ENCODE measurements at places on chromosomes 7 and 10. TPM values are rescaled to one million over a fixed set of nuclear protein-coding genes. Genes with fewer than 3 reads are reported as not detected.

Gene BTBD16
- 0.13 TPM for polyA plus RNA-seq

- DNase-seq = no peak
Measured at GRCh38 chr10:124918906-124919305, 23.0 kb upstream of the ZRANB1 start.

Gene SCIN
- 0.34 TPM for polyA plus RNA-seq

DNA sequence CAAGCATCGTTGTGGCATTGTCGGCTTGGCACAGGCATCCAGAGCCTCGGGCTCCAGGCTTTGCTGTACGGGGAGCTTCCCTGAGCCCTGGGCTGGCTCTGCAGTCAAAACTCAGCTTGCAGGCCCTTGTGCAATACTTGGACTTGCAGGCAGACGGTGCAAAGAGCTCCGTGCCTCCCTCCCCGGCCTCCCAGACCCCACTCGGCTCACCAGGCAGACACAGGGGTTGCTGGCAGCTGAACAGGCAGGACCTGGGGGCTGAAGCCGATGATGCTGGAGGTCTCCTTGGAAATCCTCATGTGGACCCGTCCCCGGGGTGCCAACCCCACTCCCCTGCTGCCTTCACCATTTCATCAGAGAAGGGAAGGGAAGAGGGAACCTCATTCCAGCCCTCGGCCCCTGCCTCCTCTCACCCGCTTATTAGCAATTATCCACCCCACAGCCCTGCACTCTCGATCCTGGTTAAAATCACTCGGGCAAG lies 59.6 kb upstream of the GNA12 start:
- DNase-seq = no peak

DNA sequence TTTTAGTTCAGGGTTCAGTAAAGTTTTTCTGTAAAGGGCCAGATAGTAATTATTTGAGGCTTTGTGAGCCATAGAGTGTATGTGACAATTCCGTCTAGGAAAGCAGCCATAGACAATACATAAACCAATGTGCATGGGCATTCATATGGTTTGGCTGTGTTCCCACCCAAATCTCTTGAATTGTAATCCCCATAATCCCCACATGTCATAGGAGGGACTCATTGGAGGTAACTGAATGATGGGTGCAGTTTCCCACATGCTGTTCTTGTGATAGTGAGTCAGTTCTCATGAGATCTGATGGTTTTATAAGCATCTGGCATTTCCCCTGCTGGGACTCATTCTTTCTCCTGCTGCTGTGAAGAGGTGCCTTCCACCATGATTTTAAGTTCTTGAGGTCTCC lies 29.9 kb downstream of the SEC61G start:
- DNase-seq = no peak

Gene ZNF25
- 14.0 TPM for polyA plus RNA-seq

DNA sequence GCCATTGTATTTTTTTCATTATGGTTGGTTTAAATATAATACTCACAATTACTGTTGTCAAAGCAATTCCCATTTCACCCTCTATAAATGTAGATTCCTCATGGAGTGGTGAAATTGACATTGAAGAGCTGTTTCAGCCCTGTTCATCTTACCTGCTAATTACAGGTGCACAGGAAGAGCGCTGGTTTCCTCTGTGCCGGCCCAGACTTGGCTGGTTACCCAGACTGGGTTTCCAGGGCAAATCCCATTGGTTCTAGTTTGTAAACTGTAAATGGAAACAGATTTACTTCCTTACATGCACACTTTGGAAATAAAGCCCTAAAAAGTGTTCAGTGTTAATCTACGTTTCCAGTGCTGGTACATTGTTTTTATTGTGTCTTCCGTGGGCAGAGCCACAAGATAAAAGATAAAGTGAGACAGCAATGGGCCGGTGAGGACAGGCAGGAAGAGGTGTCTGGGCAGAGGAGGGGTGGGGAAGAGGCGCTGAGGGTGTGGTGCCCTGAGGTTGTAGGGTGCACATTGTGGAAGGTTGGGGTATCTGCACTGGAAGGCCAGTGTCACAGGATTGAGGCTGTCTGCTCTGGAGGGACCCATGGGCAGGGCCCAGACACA lies 71.6 kb upstream of the ZPBP start:
- no peak for DNase-seq

GRCh38 chr7:70092314-70093204 lies 494.3 kb downstream of the AUTS2 start:
- DNase-seq = peak; percentile 60

Gene CRTAC1
- 0.63 TPM for polyA plus RNA-seq

DNA sequence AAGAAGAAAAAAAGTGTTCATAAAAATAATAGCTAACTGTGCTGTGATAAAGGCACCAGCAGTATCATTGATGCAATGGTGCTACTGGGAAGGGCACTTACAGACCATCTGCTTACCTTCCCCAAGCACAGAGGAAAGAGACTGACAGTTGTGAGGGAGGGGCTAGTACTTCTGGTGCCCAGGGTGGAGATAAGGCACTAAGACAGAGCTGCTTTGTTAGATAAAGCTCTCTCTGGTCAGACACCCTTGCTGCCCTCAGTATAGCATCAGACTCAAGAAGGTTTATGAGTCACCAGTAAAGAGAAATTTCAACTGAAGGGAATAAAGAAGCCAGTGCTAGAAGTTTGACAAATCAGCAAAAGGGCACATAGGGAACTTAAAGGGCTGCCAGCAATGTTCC lies 325.6 kb downstream of the HPSE2 start:
- DNase-seq = no peak

- DNase-seq = no peak
Measured at GRCh38 chr10:122624546-122624945, 64.0 kb downstream of the DMBT1 start.

DNA sequence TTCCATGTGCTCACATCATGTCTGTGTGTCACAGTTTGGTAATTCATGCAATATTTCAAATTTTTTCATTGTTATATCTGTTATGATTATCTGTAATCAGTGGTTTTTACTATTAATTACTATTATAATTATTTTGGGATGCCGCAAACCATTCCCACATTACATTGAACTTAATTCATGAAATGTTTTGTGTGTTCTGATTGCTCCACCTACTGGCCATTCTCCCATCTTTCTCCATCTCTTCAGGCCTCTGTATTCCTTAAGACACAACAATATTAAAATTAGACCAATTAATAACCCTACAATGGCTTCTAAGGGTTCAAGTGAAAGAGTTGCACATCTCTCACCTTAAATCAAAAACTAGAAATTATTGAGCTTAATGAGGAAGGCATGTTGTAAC lies 398.5 kb downstream of the PCDH15 start:
- no peak for DNase-seq

Gene RNF32
- 2.6 TPM for polyA plus RNA-seq

Gene VIPR2
- polyA plus RNA-seq = 9.4 TPM

- no peak for DNase-seq
Measured at GRCh38 chr10:25125201-25125611, 49.6 kb upstream of the GPR158 start.

Gene AKR1C3
- polyA plus RNA-seq = 0.94 TPM

DNA sequence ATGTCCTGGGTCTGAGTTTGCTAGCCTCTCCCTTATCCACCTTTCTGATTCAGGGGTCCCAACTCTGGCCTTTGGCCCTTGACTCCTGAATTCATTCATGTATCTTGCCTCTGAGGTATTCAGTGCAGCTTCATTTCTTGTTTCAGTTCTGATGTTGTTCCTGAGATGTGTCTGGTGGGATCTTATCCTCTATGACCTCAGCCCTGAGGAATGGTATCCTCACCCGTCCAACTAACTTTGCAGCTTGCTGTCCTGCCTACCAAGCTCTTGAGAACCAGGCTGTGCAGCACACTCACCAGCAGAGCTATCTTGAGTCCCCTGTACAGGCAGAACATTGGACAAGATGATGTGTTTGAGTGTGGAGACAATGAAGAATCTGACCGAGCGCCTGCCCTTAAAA lies 13.8 kb downstream of the SUFU start:
- DNase-seq = no peak

DNA sequence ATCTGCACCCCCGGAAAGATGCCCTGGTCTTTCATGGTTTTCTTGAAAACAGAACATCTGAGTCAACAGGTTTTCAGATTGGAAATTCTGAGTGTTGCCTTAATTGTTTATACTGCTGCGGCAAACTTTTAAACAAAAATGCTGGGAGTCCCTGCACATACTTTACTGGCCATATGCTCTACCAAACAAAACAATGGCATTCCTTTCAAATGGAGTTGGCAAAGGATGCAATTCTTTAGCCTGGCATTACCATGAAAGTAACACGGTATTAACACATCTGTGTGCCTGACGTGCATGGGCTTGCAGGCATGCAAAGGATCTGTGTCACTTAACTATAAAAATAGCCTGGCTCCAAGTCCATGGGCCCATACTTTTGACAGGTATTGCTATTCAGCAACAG lies 4.2 kb downstream of the INHBA start:
- DNase-seq = no peak

- DNase-seq = no peak
Measured at GRCh38 chr7:74233655-74234285, 20.4 kb downstream of the RFC2 start.

- no peak for DNase-seq
Measured at GRCh38 chr7:77757589-77757988, 40.6 kb downstream of the TMEM60 start.

DNA sequence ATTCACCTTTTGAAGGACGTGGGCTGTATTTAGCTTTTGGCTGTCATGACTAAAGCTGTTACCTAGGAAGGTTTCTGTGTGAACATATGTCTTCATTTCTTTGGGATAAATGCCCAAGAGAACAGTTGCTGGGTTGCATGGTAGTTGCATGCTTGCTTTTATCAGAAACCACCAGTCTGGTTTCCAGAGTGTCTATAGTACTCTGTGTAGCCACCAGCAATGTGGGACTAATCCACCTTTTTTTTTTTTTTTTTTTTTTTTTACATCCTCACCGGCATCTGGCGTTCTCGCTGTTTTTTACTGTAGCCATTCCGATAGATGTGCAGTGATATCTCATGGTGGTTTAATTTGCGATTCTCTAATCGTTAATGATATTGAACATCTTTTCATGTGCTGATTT lies 297.8 kb downstream of the SDK1 start:
- DNase-seq = no peak

DNA sequence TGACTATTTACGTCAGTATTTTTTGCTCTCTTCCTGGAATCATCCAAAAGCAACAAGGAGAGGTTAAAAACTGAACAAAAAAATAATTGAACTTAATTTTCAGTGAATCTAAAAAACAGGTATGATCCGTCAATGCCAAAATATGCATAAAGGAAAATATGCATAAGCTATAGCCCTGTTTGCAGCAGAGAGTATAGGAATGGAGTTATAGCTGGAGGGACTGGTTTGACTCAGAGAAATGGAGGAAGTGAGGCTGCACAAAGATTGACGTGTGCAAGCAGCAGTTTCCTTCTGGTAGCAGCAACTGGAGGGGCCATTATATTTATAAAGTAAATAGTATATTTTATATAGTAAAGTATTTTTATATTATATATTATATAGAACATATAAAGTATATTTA lies 37.1 kb downstream of the GNG11 start:
- no peak for DNase-seq

DNA sequence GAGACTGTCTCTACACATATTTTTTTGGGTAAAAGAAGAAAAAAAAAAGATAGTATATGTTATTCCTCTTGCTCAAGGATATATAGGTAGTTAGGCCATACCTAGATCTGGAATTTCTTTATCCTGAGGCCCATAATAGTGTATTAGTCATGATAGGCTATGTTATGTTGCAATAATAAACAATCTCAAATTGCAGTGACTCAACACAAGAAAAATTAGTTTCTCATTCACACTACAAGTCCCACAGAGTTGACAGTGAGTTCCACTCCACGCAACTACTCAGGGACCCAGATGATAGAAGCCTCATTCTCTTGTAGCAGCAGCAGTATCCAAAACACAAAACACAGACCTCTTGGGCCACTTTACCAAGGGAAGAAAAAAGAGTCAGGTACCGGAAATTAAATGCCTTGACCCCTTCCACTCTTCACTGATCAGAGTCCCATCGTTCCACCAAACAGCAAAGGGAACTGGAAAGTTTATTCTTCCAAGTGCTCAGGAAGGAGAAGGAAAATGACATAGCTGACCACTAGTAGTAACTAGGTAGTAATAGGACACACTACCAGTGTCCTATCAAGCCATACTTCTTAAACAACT lies 7.4 kb upstream of the C10orf67 start:
- no peak for DNase-seq

- DNase-seq = no peak
Measured at GRCh38 chr10:86413046-86413728, 46.6 kb upstream of the GRID1 start.

- DNase-seq = no peak
Measured at GRCh38 chr10:115503546-115503945, 410.4 kb downstream of the ATRNL1 start.

- no peak for DNase-seq
Measured at GRCh38 chr7:77544518-77544917, 7.4 kb downstream of the PTPN12 start.

Gene ZPBP
- polyA plus RNA-seq = not detected

DNA sequence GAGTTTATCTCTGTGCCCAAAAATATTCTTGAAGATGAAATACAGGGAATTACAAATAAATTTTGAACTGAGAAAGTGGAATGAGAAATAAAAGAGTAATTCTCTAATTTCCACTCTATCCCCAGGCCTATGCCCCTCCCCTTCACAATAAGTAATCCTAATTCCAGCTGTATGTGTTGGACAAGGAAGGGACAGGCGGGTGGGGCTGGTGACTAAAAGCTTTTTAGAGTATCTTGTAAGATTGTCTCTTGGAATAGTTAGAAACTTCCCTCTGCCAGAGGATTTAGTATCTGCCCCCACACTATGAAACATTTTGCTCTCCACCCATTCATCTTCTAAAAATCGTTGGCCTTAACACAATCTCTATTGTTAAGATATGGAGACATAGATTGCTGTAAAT lies 199.2 kb downstream of the MBL2 start:
- no peak for DNase-seq

Gene AEBP1
- 65.4 TPM for polyA plus RNA-seq

DNA sequence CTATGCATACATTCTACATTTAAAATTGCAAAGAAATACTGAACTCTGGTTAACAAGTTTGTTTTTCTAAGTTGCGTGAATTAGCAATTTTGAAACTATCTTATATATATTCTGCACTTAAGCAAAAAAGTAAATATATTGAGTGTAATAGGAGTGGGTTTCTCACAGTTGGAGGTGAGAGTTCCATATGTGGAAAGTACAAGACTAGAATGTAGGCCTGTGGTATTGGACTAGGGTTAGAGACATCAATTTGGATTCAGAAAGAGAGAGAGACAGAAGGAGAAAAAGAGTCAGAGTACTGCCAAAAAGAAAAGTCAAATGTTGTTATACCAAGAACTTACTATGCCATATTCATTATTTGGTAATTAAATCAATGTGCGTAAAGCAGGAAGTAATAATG lies 47.3 kb upstream of the ITGB8 start:
- DNase-seq = no peak

DNA sequence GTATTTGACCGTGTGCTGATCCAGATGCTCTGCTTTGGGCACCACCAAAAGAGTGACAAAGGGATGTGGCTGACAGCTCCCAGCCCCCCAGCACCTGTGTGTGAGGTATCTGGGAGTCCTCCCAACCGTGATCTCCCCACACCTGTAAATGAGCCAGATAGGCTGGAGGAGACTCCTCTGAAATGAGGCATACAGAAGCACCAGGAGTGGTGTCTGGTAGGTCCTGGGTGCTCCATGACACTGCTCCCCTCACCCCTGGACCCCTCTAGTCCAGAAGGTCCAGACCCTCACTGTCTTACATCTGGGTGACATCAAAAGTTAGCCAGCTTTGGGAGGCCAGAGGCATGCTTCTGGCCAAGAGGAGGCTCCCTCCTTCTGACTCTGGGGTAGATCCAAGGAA lies 20.0 kb upstream of the DRGX start:
- DNase-seq = no peak

Measured in forelimb muscle (tissue), 1 donor.